ENCODE measurements at places on chromosomes 7 and 10.
A peak's percentile ranks its signal among the peaks of the same experiment; 100 is the strongest.

DNA sequence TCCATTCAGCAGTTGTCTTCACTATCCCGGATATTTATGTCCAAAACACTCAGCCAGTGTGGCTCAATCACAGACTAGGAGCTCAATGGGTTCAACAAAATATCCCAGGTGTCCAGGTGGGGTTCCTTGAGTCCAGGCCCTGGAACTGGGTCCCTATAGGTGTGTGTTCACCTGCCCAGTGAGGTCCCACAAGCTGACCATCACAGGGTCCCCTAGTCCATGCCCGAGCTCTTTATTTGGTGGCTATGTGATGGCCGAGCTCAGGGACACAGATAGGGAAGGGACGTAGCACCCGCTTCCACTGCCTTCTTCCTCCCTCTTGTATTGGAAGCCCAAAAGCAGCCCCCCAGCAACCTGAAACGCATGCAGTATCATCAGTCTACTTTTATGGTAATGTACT, 78.9 kb upstream of the DDC start:
- DNase-seq = no peak

DNA sequence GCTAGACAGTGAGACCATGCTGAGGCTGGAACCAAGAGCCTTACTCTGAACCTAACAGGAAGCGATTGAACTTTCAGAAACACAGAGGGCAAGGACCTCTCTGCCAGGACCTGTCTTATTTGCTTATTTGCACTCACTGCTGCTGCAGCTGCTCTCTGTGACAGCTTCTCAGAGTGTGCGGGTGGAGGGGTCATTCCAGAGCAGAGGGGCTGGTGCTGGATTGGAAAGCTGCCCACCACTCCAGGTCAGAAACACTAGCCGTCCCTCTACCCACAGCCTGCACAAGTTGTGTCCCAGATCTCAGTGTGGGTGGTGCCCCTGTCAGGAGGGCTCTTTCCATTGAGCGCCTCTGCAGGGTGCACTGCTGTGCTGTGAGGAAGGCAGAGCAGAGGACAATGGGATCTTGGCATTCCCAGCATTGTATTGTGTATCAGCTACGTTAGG, 126.2 kb downstream of the CCNY start:
- peak; percentile 13 for DNase-seq

DNA sequence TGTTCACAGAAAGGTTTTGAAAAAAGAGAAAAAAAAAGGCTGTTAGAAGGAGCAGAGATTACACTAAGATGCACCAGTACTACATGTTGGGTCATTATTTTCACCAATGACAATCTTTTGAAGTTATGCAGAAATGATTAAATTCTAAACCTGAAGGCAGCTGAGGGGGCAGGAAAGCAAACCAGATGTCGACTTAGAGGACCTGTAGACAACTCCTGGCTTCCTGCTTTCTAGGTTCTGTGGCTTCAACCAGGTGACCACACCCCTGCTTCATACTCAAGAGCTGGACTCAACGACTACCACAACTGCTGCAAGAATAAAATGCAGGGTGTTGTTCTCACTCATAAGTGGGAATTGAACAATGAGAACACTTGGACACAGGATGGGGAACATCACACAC, 30.0 kb downstream of the MYOF start:
- peak; percentile 56 for DNase-seq

DNA sequence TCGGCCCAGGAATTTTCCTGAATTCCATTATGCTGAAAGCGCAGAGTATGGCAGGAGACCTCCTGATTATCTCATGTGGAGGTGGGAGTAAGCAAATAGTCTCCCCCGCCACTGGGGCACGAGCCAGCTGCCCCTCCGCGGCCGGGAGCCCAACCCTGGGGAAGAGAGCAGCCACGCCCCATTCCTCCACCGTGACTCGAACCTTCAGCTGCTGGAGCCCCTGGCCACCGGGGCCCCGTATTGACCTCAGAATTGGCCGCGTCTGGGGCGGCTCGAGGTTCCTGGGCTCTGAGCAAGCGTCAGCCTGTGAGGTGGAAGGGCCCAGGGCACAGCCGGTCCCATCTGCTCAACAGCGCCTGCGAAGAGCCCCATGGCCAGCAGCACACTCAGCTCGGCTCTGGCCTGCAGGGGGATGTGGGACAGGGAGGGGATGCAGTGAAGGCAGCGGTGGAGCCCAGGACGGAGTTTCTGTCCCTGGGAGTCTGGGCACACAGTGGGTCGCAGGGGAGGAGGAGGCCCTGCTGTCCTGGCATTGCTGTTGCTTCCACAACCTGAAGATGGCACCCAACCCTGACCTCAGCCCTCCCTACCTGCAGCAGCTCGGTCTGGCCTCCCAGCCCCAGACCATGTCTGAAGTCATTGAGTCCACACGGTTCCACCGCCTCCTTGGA, 97.8 kb downstream of the CHST15 start:
- peak; percentile 18 for DNase-seq

DNA sequence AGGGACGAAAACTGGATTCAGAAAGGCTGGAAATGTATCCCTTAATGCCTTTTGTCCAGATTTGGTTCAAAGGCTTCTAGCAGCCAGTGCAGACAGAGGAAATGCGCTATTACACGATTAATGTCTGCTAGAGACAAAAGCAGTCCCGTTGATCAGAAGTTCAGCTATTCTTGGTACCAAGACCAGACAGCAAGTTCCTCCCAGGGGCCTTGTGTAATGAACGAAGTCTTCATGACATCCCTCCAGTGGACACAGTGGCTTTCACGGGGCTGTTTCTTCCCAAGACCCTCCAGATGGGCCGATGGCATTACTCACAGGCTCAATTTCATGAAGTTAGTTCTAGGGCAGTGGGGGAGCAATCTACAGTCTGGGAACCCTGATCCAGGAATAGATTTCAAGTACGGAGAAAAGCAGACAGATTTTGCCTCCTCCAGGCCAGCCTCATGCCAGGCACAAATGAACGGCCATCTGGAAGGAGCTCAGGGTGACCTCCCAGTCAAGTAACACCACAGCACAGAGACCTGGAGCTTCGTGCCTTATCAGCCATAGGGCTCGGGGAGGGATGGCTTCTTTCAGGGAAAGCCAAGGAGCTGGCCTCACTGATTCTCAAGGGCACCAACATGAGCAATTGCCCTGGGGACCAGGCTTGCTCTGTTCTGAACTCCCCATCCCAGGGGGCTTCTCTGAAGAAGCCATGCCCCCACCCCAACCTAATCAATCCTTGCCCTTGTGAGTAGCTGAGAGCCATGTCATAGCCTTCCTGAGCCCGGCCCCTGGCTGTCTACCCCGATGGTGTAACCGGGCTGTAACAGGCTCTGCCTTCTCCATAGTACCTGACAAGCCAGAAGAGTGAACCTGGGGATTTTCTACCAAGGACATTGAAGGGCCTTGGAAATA, 101.1 kb downstream of the PRKAG2 start:
- no peak for DNase-seq

DNA sequence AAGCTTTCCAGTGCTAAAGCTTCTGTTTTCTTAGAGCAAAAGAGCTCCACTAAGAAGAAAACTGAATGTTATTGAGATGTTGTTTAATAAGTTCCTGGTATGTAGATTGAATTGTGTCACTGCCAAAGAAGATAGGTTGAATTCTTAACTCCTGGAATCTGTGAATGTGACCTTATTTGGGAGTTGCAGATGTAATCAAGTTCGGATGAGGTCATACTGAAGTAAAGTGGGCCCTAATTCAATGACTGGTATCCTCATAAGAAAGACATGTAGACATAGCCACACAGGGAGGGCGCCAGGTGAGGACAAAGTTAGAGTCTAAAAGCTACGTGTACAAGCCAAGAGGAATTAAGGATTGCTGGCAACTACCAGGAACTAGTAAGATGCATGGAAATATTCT, 732.1 kb upstream of the C7orf33 start:
- DNase-seq = no peak

GRCh38 chr7:54878339-54878738, 119.3 kb upstream of the SEC61G start:
- no peak for DNase-seq

DNA sequence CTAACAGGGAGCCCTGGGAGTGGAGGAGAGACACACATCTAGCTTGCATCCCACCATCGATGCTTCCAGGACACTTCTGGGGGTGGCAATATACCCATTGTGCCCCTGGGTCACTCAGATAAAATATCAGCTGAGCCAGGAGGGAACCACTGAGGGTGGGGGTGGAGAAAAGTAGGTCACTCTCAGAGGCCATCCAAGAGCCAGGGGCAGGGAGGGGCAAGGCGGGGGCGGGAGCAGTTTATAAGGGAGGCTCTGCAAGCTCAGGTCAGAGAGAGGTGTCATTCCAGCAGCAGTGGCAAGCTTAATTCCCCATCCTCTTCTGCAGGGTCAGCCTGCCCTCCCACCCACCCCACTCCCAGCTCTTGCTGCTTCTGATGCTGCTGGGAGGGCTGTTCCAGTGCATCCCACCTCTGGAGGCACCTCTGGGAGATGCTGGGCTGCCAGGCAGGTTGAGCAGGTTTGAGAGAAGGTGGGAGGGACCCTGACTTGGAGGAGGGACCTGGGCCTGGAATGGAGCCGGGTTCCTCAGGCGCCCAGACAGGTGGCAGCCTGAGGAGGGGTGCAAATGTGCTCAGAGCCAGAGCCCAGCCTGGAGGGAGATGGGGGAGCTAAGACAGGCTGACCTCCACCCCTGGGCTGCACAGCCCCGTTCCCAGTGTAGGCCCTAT, 20.1 kb upstream of the TLX1 start:
- DNase-seq = peak; percentile 65

GRCh38 chr7:50754241-50754640, 28.5 kb downstream of the GRB10 start:
- no peak for DNase-seq

- DNase-seq = no peak
Observed at GRCh38 chr7:16815001-16815400, 10.2 kb upstream of the AGR2 start.

DNA sequence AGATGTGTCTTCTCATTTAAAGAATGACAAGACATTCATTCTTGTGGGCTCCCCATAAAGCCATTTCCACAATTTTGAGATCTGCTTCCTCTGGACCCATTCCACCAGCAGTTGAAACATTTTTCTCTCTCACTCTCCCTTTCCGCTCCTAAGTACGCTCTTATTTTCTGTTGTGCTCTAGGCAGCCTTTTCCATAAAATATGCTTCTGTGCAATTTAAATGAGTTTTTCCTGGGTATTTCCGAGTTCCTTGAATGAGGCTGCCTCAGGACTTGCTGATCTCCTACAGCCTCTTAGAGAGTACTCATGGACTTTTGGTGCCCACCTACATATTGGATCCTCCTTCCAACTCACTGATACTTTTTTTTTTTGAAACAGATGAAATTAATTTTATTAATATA, 23.6 kb upstream of the AKR1D1 start:
- DNase-seq = no peak

GRCh38 chr7:151425670-151426440, 14.1 kb downstream of the CRYGN start:
- DNase-seq = peak; percentile 26

DNA sequence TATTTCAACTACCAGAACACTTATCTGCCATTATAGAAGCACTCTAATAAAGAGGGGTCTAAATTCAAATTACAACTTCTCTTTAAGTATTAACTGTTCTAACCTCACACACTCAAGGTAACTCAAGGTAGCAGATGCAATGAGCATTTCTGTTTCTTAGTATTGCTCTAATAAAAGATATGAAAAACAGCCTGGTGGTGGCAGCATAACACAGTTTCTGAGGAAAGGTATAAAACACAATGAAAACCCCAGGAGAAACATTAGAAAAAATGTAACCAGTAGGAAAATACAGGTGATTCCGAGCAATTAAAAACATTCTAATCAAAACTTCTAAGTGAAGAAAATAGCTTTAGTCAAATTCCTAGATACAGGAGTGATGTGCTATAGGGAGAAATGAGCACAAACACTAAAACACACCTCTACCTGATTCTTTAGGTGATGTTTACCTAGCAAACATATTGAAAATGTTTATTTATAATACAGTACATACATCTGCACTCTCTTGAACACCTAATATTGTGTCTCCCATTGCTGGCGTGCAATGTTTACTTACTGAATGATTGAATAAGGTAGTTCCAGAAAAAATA, 3.5 kb downstream of the MKRN1 start:
- peak; percentile 53 for DNase-seq

DNA sequence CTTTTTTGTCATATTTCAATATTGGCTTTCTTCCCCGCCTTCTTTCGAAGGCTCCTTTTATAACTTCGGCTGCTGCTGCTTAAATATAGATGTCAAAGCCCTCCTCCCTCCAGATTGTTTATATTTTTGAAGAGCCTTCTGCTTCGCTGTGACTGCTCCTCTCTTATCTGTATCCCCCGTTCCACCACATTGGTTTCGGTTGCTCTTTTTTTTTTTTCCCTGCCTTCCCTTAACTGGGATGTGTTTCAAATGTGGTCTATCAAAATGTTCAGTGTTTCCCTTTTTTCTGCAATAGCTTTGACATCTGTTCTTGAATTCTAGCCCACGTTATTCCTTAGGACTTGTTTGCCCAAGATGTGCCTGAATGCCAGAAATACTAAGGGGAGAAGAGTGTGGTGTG, 96.4 kb downstream of the CUX1 start:
- no peak for DNase-seq

GRCh38 chr10:131169146-131169545, 142.4 kb downstream of the TCERG1L start:
- no peak for DNase-seq

Measured in NCI-H510A treated with DMSO at 0.1 percent for 48 hours (cell line).